ENCODE measurements at places on chromosomes 1 and 21.

DNA sequence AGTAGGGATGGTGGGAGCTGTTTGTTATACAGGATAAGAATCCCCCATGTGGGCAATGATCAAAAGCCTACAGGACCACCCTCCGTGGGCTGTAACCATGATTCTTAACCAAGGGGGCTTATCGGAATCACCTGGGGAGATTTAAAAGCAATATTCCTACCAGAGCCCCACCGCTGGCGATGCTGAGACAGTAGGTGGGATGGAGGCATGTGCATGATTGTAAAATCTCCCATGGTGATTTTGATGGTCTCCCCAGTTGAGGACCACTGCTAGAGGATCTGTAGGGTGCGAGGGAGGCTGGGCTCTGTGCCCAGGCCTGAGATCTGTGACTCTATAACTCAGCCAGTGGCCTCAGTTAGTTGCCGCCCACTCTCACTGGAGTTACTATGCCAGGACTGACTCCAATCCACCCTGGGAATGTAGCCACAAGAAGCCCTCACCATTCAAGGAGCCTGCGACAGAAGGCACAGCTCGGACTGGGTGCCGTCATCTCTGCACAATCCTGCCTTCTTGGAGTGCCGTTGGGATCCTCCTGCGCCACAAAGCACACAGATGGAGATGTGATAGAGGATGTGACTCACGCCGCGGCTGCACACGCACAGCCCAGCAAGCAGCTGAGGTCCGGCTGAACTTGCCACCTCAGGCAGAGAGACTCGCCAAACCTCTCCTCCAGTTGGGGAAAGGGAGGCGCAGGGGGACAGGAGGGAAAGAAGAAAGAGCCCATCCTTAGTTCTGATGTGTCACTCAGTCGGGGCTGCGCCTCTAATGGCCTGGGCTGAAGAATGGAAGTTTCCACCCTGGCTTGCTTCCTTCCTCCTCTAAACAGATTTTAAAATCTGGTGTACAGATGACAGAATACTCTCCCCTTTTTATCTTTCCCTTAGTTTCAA is 26.5 kb downstream of the AKNAD1 start:
- DNase-seq: no peak

DNA sequence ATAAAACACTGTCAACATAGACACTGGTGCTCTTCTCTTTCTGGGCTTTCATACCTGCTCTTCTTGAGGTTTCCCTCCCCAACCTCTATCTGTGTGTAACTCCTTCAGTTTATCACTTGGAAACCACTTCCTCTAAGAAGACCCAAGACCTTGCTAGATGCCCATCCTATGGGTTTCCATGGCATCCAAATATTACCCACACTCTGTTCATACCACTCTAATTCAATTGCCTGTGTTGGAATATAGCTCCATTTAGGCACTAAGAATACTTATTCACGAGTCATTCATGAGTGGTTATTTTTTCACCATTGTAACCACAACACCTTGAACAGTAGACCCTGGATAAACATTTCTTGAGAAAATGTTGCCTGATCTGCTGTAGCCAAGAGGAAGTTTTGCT is 231.1 kb upstream of the SGIP1 start:
- no peak for DNase-seq

DNA sequence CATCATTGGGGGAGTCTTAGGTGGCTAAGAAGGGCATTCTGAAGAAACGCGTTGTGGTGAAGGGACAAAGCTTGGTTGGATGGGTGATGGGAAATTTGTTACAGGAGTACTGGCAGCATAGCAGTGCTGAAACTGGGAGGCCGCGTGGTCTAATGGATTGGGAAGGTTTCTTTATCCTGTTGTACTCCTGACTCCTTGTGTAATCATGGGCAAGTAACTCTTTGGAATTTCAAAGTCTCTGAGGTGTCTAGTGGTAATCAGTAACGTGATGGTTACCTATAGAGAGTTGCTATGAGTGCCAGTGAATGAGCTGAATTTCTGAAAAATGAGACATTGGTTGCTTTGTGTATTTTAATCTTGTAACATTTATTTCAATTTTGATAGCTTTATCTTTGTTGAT is 18.5 kb downstream of the DONSON start:
- no peak for DNase-seq

DNA sequence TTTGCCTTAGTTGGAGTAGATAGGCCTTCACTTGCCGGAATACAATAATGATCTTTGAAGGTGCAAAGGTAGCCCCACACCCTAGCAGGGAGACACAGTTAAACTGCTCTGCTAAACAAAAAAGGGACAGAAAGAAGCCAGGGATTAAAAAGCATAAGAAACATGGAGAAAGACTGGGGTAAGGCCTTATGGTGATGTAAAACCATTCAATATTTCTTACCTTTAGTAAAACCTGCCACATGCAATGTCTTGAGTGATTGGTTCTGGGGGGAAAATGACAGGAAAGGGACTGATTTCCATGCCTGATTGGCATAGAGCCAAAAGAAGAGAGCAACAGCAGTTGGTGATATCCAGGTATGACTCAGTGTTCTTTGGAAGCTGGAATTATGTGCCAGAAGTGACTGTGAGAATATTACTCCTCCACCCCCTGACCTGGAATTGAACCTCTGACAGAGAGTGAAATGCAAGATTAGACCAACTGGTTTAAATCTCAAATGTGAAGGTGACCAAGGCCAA is 8.1 kb downstream of the DNASE2B start:
- DNase-seq: peak; percentile 48

- no peak for DNase-seq
Observed at GRCh38 chr21:32183396-32183795, 95.5 kb downstream of the MIS18A start.

- DNase-seq: no peak
Observed at GRCh38 chr1:53051676-53052075, 10.3 kb upstream of the PODN start.

DNA sequence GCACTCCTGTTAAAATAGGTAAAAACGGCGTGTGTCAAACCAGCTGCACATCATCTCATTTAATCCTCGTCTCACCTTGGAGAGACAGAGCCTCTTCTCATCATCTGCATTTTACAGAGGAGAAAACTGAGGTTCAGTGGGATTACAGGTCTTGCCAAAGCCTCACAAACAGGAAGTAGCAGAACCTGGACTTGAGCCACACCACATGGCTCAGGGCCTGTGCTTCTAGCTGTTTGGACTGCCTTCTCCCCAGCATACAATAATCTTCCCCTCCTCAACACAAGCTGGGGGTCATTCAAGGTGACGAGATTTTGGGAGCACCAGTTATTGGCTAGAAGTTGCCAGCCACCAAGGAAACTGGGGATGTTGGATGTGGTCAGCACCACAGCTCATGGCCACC is 167.9 kb upstream of the ZC3H12A start:
- no peak for DNase-seq

- DNase-seq: no peak
Observed at GRCh38 chr21:41358193-41359166, 3.3 kb upstream of the MX2 start.

DNA sequence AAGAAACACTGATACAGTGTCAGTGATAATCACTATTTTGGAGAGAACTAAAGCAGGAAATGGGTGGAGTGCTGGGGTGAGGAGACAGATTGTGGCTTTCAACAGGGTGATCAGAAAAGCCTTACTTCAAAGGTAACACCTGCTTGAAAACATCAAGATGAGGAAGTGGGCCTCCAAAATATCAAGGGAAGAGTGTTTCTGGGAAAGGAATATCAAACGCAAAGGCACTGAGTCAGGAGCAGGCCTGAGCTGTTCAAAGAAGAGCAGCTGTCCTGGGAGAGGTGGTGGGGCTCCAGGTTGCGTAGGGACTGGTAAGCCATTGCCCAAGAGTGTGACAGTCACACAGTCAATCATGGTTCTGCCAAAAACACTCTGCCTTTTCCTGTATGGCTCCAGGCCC is 47.1 kb upstream of the ATP1A1 start:
- DNase-seq: no peak

DNA sequence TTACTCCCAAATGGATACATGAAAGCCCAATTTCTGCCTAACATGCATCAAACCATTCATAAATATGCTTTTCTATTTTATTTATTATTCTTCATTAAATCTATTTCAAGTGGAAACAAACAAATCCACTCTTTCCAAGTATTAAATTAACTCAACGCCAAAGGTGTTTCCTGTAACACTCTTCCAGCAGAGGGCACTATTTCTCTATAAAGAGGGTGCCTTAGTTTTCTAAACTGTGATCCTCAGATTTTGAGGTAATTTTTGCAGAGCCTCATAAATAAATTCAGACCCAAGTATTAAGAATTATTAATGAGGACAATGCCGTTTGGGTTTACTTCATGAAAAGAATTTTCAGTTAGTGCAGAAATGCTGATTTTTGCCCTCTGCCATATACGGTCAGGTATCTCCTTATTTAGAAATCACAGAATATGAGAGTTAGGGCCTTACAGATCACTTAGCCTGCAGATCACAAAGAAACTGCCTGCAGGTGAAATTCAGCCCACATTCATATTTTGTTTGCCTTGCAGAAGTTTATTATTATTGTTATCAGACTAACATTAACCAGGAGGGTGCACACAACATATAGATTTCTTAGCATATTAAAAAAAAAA is 40.1 kb upstream of the MYSM1 start:
- DNase-seq: no peak

DNA sequence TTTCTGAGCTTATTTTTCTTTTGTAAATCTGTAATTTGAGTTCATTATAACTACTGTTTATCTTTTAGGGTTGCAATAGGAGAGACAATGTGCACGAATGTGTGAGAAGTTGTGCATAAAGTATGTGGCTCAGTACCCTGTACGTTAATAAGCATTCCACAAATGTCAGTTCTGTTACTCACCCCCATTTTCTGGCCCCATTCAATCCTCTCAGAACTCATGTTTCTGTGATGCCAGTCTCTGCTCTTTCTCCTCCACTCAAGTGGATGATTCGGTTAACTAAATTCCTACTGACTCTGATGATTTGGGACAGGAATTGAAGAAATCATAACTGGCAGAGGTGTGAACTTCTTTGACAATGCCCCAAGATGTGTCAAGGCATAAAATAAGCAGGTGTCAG is 10.2 kb upstream of the DMRTB1 start:
- no peak for DNase-seq

DNA sequence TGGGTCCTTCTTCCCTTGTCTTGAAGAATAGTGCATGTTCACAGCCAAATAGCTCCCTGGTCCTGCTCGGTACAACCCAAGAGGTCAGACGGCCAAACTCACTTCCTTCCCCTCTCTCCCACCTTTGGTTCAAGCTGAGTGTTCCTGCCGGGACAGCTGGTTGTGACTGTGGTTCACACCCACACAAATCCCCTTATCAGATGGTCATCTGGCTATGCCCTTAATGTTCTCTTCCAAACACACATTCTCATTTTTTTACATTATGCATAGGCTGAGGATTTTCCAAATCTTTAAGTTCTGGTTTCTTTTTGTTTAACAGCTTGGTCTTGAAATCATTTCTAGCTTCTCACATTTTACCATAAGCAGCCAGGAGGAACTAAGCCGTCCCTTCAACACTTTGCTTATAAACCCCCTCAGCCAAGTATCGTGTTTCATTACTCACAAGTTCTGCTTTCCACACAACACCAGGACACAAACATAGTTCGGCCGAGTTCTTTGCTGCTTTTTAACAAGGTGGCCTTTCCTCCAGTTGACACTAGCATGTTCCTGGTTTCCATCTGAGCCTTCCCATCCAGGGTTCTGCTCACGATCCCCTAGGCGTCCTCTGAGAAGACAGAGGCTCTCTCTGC is 19.7 kb upstream of the TSPEAR start:
- DNase-seq: no peak

DNA sequence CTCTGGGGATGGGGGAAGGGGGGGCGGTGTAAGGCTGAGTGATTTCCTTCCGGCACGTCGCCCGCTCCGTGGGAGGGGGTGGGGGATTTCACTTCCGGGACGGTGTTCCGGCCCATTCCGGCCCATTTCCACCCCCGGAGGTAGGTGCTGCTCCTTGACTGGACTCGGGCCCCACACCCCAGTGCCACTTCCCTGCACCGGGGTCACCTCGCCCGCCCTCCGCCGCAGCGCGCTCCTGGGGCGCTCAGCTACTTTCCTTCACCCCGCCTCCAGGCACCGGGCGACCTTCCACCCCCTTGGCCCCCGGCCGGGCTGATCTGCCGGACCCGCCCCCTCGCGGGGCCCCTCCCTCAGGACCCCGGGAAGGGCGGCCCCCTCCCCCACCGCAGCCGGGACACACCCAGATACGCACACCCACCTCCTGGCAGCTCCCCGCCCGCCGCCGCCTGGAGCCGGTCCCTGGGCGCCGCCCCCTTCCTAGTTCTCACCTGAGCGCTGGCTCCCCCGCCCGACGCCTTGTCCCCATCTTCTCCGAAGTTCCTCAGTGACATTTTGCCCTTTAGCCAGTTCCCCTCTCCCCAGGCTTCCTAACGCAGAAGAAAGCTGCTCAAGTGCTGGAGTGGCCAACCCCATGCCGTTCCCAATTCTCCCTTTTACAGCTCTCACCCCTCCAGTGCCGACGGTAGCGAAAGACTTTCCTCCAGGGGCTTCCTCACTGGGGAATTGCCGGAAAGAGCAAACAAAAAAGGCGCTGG is at the start of gene ZBTB37:
Gene ZBTB37 (plus strand): TSS at position 115 of the 755 bp plus-strand sequence. CDS start 1,846 bp downstream, outside the sequence.
- peak; percentile 48 for DNase-seq

DNA sequence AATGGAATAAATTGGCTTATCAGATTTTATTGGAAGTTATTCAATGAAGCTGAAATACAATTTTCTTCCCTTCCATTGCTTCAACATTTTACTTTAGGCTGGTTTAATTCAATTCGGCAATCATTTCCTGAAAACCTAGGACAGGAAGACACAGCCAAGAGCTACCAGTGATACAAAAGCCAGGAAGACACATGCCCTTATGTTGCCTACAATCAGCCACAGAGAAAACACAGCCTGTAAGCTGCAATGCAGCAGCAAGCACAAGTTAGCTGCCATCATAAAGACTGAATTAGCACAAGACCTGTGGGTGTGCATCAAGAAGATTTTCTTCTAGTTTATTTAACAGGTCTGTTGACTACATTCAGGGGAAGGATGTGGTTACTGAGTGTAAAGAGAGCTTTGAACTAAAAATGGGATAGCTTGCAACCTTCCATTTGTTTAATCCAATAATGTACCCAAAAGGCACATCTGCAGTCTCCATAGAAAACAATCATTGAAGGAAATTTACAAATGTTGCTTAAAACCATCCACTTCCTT is 193.8 kb downstream of the KCNH1 start:
- no peak for DNase-seq

- peak; percentile 68 for DNase-seq
Observed at GRCh38 chr1:147389532-147390184, 147.2 kb downstream of the CHD1L start.

GRCh38 chr1:66359815-66360214 is 174.1 kb upstream of the SGIP1 start:
- no peak for DNase-seq

- peak; percentile 38 for DNase-seq
Observed at GRCh38 chr1:115949156-115949555, 27.2 kb upstream of the SLC22A15 start.

- no peak for DNase-seq
Observed at GRCh38 chr1:228508840-228509415, 21.7 kb downstream of the RNF187 start.

- no peak for DNase-seq
Observed at GRCh38 chr1:36847761-36848160, 186.6 kb downstream of the GRIK3 start.

GRCh38 chr1:46008585-46008984 is 123.8 kb downstream of the PIK3R3 start:
- DNase-seq: no peak

All from COLO829 (cell line).